Activated CD4-positive, CD25-positive, alpha-beta regulatory T cell (primary cell): ENCODE measurements at places on chromosomes 2 and 18.

DNA sequence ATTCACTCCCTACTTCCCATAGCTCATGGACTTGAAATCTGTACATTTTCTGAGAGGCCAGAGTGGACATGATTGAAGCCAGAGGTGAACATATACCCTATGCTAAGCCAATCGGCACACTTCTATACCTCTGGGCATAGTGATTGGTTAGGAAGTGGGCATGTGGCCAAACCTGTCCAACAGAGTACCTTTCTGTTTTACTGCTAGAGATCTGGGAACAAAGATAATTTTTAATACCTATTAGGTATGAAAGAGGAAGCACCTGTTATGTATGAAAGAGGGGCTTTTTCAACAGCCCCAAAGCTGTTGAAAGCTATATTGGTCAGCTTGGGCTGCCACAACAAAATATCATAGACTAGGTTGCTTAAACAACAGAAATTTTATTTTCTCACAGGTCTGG is 27.7 kb downstream of the METTL8 start:
- DNase-seq, result no peak

DNA sequence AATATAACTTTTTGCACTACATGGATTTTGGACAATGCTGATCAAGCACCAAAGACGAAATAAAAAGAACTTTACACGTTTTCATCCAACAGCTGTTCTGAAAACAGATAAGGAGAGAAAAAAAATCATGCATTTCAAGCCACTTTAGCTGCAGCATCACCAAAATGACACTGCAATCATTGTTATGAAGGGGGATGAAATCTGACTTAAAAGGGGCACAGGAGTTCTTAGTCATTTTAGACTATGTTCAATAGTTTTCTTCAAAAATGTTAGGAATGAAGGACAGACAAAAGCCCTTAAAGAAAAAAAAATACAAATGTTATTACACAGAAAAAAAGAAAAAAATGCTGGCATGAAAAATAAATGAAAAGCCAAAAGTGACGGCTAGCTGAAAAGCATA is 71.2 kb downstream of the CUL3 start:
- DNase-seq, result no peak

DNA sequence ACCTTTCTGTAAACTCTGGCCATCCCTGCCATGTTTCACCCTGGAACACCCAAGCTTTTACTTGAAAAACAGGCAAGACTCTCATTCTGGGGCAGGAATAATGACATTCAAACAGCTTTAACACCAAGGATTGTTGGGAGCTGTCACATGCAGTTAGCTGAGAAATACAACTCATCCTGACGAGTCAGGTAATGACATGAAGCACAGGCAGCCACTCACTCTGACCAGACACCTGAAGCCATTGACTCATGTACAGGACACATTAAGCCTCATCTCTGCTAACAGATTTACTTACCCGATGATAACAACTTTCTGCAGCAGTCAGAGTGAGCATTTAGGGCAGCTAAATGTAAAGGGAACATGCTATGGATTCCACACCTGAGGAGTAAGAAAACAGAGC is 163.1 kb upstream of the PGAP1 start:
- DNase-seq, result no peak

- DNase-seq, result peak; percentile 96
Measured at GRCh38 chr2:237691908-237692600, 64.7 kb downstream of the LRRFIP1 start.

GRCh38 chr2:234495251-234496054 is 1.4 kb downstream of the ARL4C start:
- no peak for DNase-seq
